Breast epithelium (tissue), 4 donors: ENCODE measurements at places on chromosomes 5 and 9. TPM values are rescaled to one million over a fixed set of nuclear protein-coding genes. Genes with fewer than 3 reads are reported as not detected.

BTNL3 gene
- under 0.01 TPM for total RNA-seq

- H3K4me3 ChIP-seq = no peak overlapping the region
- no peak overlapping the region for H3K27ac ChIP-seq
- no peaks in the 10 kb centered on the region for H3K27me3 ChIP-seq
- DNase-seq = no peak
Observed at GRCh38 chr9:94806307-94806893, 79.9 kb downstream of the AOPEP start.

- no peaks in the 10 kb centered on the region for H3K27me3 ChIP-seq
- no peaks in the 10 kb centered on the region for H3K4me1 ChIP-seq
- no peaks in the 10 kb centered on the region for H3K36me3 ChIP-seq
- no peak overlapping the region for H3K4me3 ChIP-seq
Observed at GRCh38 chr5:1351156-1351555, 6.3 kb upstream of the CLPTM1L start.

NRG2 gene
- 5.9 TPM for total RNA-seq

DNA sequence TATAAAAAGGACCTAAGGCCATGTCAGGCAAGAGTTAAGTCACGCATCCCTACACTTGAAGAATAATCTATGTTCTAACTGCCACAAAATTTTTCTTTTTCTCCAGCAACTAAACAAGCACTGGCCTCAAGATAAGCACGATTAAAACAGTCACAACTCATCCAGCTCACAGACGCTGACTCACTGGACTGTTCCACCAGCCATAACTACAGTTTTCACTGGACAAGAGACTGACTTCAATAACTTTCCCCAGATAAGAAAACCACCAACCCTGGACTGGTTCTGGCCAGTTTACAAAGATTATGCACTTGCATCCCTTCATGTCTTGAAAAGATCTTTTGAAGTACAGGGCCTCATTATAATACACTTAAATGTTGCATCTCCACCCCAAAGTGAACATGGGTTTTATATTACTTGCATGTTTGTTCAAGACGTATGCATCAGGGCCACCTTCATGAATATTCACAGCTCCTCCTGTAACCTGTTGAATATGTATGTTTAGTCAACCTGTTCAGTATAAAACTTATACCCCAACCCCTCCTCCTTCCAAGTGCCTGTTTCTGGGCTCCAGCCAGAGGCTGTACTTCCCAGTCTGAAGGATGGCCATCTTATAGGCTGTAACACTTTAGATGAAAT is 129.3 kb upstream of the EPB41L4A start:
- no peak for DNase-seq
- H3K27ac ChIP-seq = no peak overlapping the region
- no peaks in the 10 kb centered on the region for H3K36me3 ChIP-seq

CYLC2 gene
- not detected for total RNA-seq
